ENCODE measurements at places on chromosomes 11 and 22.

DNA sequence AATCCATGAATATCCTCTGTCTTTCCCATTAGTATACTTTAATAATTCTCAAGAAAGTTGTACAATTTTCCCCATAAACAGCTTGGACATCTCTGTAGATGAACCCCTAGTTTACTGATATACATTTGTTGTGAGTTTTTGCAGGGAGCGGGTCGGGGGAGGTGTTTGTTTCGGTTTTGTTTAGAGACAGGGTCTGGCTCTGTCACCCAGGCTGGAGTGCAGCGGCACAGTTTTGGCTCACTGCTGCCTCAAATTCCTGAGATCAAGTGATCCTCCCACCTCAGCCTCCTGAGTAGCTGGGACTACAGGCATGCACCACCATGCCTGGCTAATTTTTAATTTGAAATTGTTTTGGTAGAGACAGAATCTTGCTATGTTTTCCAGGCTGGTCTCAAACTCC lies 57.6 kb downstream of the IGLL5 start:
- DNase-seq: no peak

DNA sequence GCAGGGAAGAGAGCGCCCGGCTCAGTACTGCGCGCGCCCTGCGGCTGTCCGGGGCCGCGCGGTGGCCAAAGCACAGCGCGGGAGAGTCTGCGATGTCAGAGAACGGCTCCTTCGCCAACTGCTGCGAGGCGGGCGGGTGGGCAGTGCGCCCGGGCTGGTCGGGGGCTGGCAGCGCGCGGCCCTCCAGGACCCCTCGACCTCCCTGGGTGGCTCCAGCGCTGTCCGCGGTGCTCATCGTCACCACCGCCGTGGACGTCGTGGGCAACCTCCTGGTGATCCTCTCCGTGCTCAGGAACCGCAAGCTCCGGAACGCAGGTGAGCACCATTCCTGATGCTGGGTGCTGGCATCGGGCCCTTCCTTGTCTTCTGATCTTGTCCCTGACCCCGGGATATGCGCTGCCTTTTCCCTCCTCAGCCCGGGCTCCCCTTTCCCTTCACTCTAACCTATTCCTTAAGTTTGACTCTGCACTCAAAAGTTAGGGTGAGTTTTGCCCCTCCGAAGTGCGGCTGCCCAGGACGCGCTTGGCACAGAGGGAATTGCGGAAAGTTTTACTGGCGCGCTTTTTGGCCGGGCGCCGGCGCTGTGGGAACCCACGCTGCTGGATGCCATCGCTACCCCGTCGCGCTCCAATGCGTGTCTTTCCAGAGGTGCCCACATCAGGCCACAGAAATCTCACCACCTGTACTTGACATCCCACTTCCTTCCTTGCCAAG lies at the start of gene MTNR1B:
Gene MTNR1B (plus strand): TSS at position 18 of the 714 bp plus-strand sequence. CDS start 75 bp downstream, at position 93.
- no peak for DNase-seq

DNA sequence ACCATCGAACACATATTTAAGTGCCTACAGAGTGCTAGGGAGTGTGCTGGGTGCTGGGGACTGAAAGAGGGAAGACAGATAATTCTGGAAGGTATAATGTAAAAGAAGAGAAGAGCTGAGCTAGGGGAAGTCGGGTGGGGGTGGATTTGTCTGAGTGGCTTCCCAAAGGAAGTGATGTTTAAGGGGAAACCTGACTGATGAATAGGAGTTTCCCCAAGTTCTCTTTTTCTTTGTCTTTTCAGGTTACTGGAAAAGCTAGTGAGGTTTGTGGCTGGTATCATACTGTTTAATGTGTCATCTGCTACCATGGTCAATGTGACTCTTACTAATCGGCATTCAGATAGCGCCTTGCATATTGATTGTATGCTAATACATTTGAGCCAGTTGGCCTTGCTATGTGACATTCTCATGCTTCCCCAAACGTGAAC lies 151.6 kb upstream of the MTMR2 start:
- no peak for DNase-seq

- DNase-seq: no peak
Measured at GRCh38 chr22:19889951-19890350, 35.3 kb upstream of the GNB1L start.

DNA sequence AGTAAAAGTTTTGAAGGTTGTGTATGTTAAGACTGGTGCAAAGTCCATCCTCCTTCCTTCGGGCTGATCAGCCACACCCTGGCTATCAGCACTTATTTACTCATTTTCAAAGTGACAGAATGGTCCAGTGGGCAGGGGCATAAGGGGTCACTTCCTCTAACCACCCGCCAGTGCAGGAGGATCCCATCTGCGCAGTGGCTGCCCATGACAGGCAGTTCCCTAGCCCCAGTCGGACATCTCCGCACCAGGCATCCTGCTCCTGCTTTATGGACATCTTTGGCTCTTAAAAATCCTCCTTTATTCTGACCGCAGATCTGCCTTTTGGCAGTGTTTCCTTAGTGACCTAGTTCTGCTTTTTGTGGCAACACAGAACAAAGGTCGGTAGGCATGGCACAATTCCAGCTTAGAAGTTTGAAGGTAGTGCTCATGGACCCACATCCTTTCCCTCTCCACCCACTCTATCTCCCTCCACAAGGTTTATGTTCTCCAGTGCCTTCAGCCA lies 55.9 kb downstream of the BMAL1 start:
- no peak for DNase-seq

DNA sequence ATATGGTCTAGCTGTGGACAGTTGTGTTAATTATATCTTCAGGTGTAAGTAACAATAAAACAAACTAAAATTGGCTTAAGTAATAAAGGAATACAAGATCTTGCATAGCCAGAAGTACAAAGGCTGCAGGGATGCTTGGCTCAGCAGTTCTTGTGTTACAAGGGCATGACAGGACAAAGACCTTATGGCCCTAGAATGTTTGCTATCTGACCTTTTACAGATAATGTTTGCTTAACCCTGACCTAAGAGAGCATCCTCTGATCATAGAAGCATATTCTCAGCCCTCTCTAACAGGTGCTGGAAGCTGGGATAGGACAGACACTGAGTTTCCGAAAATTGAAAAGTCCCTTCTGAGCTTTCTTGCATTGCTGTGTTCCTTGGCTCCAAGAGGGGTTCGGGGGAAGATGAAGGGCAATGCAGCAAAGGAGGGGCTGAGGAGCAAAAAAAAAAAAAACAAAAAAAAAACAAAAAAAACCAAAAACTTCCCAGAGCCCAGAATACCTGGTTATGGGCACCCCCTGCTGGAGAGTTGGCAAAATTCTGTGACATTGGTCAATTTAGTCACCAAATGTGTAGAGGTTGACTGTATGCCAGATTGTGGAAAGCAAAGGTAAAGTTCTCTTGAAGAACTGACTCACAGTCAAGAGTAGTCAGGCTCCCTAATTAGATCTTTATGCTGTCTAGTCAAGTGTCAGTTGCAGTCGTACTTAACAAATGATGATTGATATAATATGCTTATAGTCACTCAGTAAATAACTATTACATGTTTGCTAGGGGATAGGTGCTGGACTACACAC lies 10.4 kb upstream of the HIKESHI start:
- DNase-seq: peak; percentile 49

- DNase-seq: no peak
Measured at GRCh38 chr11:8544807-8545206, 49.2 kb downstream of the STK33 start.

- DNase-seq: no peak
Measured at GRCh38 chr11:19912958-19913892, 200.6 kb downstream of the NAV2 start.

Measured in fibroblast of upper back skin (primary cell).